ENCODE measurements at places on chromosomes 1 and 21.

- no peak for DNase-seq
These were observed 78.5 kb downstream of the LHX9 start for GRCh38 chr1:197995408-197996258.

GRCh38 chr1:99919220-99919619 is 50.6 kb upstream of the SLC35A3 start:
- DNase-seq = peak; percentile 8

DNA sequence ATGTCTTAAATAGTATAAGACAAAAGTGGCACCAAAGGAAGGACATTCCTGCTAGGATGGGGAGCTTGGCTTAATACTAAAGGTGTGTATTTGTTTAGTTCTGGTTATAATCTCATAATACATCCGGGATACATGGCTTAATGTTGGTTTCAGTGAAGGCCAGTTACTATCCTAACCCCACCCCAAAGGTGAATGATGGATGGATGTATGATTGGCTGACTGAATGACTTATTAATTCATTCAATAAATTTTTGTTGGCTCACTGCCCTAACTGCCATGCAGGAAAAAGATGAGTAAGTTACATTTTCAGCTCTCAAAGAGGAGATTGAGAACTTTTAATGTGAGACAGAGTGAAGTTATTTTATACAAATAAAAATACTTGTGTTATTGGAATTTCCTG is 52.2 kb downstream of the PHACTR4 start:
- DNase-seq = no peak

DNA sequence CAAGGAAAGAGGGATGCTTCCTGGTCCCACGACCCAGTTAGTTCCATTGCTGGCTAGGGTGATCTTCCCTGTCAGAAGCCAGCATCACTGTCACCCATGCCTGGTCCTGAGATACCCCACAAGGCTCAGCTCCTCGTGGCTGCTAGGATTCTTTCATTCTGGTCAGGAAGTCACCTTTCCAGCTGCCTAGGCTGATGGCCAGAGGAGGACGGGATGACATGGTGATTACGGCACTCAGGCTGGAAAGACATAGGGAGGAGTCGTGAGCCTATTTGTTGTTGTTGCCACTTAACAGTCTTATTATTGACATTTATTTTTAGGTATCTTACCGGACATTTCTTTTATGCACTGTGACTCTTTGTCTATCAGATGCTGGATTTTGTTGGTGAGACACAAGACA is 20.0 kb upstream of the MAPKAPK2 start:
- DNase-seq = no peak

DNA sequence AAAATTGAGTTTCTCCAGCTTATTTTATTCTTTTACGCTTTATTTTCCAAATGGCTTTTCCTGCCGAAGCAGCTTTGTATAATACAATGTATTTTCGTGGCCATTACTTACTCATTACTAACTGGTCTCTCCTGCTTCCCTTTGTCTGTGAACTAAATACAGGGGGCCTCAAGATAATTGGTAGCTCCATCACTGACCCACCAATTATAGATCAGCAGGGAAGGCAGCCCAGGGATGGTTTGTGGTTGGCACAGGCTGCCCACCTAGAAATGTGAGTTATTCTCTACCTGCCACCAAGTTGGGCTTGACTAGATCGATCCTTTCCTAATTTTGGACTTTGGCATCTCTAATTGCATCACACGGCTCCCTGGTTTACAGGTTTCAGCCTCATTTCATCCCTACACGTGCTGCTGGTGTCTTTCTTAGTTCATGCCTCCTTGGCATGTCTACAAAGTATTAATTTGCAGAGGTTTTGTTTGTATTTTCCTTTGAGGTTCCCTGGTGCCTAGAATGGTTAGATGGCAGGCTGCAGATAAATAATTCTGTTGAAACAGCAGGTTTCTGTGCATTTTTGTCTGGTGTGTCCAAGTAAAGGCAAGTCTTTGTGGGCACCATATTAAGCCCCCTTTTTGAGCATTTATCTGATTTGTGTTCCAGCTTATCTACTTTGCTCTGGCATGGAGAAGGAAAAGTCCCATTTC is 35.2 kb downstream of the PEX14 start:
- no peak for DNase-seq

DNA sequence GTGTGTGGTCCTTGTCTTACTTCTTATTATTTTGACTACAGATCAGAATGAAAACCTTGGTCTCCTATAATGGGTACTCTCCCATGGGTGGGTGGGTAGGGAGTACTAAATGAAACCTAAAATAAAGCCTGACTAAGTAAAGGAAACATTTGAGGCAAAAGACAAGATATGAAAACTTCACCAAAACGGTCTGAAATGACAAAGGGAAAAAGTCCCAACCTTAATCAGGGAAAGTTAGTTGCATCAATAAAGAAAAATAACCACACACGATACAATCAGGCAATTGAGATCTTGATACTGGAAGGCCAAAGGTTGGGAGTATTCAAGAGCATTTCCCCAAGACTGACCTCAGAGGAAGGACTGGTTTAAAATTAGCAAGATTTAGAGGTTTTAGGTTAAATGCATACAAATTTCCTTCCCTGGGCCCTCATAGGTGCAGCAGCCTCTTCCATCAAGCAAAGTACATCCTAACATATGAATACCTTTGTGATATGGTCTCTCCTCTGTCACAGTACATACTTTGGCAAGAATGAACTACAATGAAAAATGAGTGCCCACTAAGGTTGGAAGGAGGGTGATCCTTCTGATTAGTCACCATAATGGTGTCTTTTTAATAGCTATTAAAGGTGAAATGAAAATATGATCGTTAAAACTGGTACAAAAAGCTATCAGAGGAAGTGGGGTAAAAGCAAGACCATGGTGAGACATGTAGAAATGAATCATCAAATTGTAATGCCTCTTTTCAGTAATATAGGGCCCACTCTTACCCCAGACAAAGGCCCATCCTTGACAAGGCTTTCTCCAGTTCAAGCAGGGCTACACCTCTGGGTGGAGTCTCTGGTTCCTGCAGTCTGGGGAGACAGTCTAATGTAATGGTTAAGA is 15.3 kb upstream of the TNFSF4 start:
- DNase-seq = no peak

DNA sequence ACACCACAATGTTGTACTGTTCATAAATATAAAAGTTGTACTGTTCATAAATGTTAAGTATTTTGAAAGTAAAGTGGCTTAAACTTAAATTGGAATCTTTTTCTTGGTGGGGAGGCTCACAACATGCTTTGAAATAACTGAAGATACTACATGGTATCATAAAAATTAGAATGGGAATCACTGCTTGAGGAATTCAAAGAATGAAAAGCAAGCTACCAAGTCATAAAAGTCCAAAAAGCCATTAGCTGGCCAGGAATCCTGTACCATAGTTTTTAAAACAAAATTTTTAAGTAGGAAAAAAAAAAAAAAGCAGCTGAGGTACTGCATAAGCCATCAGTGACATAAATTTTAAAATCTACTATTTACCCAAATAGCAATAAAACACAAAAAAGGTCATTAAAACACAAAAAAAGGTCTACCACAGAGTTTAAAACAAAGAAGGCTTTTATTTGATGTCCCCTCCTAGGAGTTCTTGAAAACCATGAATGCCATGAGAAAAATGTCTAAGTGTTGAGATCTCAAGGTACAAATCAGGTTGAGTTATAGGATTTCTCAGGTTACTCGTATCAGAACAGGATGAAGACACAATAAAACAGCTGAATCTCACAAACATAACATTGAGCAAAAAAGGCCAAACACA is 8.6 kb downstream of the ZZZ3 start:
- DNase-seq = peak; percentile 70

GRCh38 chr1:240987928-240988327 is 369.1 kb downstream of the RGS7 start:
- DNase-seq = no peak

DNA sequence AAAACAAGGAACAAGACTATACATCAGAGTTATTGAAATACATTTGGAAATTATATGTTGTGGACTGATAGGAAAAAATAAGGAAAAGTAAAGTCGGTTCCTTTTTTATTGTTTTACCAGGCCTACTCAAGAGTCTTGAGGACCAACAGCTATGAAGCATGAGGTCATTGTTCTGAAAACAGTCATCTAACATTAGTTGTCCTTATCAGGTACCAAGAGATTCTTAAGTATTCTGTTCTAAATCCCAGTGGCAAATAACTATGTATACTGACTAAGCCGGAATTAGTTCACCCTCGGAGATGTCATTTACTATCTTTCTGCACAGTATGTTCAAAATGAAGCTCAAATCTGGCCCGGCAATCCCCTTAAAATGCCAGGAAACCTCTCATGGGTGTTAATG is 585 bp downstream of the ADGRL4 start:
- peak; percentile 6 for DNase-seq

All from AG10803 (cell line).